Stimulated activated CD4-positive, alpha-beta T cell treated with anti-CD3 and anti-CD28 coated beads, Interleukin-4, amount 100 ng/mL, for 24 hours (primary cell): ENCODE measurements at places on chromosomes 11 and 22.

DNA sequence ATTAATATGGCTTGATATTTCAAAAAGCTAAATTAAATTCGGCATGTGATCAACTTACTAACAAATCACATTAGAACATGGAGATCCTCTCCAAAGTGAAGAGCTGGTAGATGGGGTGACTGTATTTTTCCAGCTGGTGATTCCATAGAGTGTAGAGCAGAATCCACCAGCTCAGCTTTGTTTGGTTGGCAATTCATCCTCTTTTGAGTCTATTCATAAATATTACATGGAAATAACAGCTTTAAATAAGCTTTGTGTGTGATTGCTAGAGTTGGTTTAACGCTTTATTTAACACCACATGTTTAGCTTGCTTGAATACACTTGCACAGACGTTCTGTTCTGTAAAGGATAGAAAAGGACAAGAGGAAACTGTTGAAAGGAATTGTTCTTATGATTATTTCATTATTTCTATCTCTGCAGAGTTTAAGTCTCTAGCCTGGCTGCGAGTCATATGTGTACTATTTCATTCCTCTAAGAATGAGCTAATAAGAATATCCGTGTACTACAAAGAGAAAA lies 738.3 kb upstream of the KIRREL3 start:
- no peak for DNase-seq

- no peak for DNase-seq
These were observed 95.0 kb downstream of the AMOTL1 start for GRCh38 chr11:94862926-94863880.

DNA sequence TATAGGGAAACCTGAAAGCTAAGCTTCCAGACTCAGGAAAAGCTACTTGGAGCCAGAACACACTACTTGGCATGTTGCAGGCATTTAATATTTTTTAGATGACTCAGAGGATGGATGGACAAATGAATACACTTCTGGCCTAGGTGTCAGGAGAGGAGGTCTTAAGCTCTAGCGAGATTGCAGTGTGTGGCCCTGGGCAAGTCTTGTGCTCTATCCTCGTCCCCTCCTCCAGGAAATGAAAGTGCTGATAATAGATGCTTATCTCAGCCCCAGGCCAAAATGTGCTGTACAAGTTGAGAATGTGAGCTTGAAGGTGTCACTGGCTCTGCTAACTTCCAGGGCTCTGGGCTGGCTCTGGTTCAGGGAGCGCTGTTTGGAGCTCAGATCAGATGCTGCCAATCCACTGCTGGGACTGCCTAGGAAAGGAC lies 136.3 kb downstream of the PKNOX2 start:
- no peak for DNase-seq

DNA sequence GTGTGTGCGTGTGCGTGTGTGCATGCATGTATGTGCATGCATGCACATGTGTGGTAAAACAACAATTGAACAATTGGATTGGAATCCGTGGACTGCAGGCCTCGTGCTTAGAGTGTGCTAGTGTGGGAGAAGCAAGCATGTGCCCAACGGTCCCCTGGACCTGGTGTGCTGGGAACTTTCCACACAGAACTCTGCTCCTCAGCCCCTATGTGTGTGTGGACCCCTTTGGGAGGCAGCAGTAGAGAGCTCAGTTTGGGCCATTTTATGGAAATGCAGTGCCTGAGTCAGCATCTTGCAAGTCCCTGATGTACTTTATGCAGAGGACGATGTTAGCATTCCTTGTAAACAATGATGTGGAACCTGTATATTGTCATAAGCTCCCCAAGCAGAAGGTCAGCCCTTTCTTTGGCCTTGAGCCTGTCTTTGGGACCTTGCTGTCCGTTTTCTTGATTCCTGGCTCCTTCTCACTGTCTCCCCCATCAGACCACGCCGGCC lies 167.3 kb downstream of the TBC1D22A start:
- DNase-seq, result no peak

DNA sequence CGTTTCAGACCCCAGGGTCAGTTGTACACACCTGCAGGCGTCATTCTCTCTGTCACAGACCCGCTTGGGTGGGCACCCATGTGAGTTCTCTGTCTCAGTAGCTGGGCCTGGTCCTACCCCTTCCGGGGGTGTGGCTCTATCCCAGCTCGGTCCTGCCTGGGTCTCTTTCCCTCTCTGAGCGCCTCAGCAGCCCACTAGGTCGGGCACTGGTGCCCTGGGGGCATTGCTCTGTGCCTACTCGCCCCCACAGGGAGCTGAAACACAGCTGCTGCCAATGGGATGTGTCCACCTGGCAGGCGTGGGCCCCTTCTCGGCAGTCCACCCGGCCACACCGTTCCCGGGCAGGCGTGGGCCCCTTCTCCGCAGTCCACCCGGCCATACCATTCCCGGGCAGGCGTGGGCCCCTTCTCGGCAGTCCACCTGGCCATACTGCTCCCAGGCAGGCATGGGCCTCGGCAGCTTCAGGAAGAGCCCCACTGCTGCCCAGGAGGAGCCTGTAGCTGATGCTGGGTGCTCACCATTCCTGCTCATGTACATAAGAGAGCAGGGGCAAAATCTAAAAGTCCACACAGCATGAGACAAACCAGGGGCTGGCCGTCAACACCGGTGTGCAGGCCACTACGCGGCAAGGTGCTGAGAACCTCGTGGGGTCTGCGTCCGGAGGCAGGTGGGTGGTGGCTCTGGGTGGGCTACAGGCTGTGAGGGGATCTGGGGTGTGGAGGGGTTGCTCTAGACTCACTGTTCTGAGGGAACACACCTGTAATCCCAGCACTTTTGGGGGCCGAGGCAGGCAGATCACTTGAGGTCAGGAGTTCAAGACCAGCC lies 12.3 kb downstream of the MLC1 start:
- no peak for DNase-seq

DNA sequence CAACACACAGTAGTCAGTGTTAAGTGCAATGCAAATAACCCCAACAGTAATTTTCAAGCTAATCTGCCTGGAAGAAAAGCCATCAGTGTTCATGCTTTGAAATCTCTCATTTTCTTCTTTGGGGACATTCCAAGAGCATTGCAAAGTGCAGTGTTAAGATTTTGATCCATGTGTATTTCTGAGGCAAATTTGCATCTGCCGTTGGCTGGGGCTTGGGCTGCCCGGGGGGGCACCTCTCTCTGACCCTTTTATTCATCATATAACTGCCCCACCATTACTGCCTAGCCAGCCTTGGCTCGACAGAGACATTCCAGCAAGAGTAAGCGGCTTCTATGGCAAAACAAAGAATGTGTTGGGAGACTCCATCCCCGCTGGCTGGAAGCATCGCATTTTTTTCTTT lies 483.5 kb downstream of the BRD1 start:
- no peak for DNase-seq

DNA sequence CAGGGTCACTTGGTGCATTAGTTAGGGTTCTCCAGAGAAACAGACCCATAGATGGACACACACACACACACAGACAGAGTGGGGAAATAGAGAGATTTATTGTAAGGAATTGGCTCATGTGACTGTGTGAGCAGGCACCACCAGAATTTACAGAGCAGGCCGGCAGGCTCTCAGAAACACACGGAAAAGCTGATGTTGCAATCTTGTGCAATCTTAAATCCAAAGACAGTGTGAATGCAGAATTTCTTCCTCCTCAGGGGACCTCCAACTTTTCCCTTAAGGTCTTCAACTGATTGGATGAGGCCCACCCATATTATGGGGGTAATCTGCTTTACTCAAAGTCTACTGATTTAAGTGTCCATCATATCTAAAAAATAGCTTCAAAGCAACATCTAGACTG lies 49.8 kb downstream of the APIP start:
- no peak for DNase-seq

- DNase-seq, result no peak
These were observed 60.4 kb downstream of the FEZ1 start for GRCh38 chr11:125435461-125436238.

GRCh38 chr11:15985127-15985859 lies 371.1 kb downstream of the SOX6 start:
- DNase-seq, result no peak

- DNase-seq, result no peak
These were observed 15.9 kb downstream of the RFPL1 start for GRCh38 chr22:29454276-29454675.
